Kidney tubule cell (primary cell): ENCODE measurements at places on chromosomes 4 and X.
A peak's percentile ranks its signal among the peaks of the same experiment; 100 is the strongest.

- DNase-seq = no peak
Observed at GRCh38 chr4:48634688-48635308, 144.7 kb downstream of the ZAR1 start.

- DNase-seq = no peak
Observed at GRCh38 chr4:112340023-112340422, 42.9 kb downstream of the ALPK1 start.

DNA sequence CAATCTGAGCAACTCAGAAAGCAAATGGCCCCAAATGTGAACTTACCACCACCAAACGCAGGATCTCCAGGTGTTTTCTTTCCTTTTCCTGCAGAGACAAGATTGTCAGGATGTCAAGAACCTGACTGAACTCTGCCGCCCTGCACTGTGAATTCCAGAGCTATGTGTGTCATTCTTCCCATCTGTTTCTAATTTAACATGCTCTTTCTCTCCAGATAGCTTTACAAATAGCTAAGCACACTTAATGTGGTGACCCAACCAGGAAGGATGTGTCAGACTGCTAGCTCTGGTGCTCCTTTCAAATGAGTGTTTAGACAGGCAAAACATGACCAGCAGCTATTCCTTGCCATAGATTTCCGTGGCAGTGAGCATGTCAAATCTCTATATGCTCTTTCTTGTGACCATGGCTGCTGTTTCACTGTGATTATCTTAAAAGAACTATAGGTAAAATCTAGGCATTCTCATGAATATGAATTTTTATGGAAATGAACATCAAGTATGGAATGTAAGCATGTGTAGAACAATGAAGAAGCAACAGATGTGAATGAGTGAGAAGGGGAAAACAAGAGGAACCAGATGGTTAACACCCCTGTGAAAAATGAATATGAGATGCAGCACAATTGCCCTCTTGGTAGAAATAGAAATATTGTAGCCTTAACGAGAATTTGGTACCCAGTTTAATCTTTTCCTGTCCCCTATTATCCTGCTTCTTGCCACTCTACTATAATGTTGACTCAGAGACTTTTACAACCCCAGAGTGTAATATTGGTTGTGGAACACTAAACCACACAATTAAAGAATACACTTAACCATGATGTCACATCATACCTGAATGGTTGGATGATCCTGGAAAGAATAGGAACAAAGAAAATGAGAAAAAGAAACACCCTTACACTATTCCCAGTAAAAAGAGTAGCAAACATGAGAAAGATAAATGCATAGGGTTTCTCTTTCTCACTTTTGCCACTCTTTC, 247.8 kb upstream of the DKK2 start:
- peak; percentile 96 for DNase-seq

GRCh38 chr4:187184508-187184907, 460.9 kb upstream of the FAT1 start:
- peak; percentile 9 for DNase-seq

DNA sequence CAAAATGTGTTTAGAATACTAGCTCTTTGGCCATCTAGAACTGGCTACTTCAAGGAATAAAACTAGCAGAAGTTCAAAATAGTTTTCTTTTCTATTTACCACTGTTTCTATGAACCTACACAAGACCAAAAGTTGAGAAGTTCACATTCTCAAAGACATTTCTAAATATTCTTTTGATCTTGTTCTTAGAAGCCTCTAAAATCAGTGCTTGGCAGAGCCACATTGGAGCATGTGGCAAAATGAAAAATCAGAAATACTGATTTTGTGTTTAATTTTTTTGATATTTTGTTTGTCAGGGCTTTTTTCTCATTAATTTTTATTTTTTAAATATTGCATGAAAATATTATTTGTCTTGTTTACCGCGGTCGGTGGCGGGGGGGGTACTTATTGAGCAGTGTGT, 853.8 kb upstream of the INTU start:
- DNase-seq = no peak

- no peak for DNase-seq
Observed at GRCh38 chrX:134875671-134876070, 115.1 kb upstream of the SMIM10 start.

DNA sequence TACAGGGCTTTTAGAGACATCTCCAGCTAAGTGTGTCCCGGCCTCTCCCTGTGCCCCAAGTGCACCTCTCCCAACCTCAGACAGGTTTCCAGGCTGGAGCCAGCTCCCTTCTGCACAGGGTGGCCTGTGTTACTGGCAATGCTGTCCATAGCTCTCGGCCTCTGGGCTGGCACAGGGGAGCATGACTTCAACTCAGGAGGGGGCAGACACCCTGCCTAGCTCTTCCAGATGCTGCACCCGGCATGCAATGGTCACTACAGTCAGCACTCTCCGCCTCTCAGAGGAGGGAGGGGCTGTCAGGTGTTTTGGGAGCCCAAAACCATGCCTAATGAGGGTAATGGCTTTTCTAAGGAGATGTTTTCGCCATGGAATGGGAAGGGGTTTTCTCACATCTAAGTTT, 2.4 kb upstream of the IRAK1 start:
- no peak for DNase-seq

DNA sequence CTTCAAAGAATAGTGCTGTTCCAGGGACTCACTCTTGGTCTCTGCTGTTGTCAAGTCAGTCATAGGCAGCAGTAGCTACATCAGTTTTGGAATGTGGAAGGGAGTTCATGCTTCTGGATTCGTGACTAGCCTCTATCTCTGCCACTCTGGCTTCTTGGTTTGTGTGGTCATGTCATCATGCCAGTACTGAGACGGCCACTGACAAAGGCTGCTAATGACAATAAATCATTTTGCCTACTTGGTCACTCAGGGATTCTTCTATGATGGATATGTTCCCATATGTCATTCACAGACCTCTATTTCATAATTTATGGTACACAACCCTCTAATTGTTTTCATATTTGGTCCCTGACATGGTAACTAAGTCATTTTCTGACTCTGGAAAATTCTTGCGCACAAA, 450.8 kb upstream of the BOD1L1 start:
- DNase-seq = peak; percentile 1

DNA sequence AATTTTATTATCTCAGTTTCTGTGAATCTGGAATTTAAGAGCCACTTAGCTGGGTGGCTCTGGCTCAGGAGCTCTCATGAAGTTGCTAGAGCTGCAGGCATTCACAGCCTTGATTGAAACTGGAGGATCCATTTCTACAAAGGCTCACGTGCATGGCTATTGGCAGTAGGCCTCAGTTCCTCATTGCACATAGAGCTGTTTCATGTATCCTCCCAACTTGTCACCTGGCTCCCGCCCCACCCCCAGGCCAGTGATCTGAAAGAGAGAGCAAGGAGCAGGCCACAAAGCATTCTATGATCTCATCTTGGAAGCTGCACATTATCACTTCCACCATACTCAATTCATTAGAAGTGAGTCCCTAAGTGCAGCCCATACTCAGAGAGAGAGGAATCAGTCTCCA, 18.5 kb upstream of the AP1AR start:
- DNase-seq = peak; percentile 46

GRCh38 chr4:33722254-33722653, 2522.1 kb downstream of the ARAP2 start:
- no peak for DNase-seq

- DNase-seq = peak; percentile 94
Observed at GRCh38 chr4:4533461-4534169, 8.2 kb downstream of the STX18 start.

DNA sequence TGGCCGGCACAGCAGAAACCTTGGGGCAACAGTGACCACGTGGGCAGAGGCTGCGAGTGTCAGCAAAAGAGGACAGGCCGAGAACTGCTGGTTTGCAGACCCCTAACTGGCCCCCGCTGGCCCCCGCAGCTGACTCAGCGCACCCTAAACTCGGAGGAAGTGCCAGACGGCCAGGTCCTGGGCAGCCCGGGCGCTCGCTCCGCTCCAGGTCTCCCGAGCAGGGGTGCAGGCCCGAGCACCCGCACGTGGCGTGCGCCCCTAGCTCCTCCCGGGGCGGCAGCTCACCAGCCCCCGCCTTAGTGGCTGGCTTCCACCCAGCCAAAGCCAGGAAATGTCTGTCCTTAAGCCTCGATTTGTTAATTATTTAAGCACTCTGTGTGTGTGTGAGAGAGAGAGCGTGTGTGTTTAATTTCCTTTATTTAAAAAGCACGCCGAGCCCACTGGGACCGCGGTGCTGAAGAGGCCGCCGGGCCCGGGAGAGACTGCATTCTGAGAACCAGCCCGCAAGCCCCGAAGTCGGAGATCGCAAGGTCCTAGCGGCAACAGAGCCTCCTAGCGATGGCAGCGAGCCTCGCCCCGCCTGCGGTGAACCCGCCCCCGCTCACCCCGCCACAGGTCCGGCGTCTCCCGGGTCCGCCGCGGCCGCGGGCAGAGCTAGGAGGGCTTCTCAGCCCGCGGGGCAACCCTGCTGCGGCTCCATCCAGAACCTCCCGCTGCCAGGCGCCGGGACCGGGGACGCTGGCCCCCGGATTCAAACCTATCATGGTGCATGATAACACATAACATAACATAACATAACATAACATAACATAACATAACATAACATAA, 45.9 kb upstream of the CDKN2AIP start:
- peak; percentile 75 for DNase-seq

GRCh38 chr4:17197070-17197469, 298.6 kb upstream of the LDB2 start:
- DNase-seq = no peak

DNA sequence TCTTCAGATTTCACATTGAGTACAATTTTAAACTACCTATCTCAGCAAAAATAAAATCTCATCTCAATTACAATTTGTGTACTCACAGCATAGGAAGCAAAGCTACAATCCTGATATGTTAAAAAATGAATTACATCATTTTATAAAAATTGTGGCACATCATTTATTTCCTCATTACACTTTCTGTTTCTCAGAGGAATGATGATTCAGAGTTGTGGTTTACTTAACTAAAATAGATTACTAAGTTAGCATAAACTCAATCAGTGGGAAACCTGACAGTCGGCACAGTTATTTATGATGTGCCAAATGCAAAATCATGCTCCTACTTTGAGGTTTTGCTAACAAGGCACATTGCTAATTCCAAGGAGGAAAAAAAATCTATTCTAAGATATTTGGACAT, 325.0 kb downstream of the FBXO8 start:
- DNase-seq = peak; percentile 42

DNA sequence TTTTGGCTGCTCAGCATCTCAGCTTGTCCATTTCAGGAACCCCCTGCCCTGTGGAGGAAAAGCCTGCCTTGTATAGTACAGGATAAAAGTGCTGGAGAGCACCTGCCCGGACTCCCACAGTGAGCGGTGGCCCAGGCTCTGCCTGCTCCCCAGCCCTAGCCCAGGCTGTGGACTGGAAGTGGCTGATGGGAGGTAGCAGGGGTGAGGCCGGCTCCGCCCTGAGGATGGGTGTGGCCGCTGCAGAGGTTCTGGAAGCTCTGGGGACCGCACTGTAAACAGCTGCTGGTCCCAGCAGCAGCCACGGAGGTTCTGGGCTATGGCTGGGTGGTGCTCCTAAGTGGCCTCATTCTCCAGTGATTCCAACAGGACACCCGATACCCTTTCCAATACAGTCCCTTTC, 56.6 kb upstream of the HELT start:
- no peak for DNase-seq

DNA sequence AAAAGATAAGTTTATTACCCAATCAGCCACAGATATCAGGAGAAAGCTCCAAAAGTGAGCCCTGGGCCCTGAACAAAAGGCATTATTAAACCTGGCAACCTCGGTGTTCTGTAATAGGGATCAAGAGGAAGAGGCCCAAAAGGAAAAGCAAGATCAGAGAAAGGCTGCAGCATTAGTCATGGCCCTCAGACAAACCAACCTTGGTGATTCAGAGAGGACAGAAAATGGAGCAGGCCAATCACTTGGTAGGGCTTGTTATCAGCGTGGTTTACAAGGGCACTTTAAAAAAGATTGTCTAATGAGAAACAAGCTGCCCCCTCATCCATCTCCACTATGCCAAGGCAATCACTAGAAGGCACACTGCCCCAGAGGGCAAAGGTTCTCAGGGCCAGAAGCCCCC, 75.7 kb downstream of the AGTR2 start:
- DNase-seq = peak; percentile 51

DNA sequence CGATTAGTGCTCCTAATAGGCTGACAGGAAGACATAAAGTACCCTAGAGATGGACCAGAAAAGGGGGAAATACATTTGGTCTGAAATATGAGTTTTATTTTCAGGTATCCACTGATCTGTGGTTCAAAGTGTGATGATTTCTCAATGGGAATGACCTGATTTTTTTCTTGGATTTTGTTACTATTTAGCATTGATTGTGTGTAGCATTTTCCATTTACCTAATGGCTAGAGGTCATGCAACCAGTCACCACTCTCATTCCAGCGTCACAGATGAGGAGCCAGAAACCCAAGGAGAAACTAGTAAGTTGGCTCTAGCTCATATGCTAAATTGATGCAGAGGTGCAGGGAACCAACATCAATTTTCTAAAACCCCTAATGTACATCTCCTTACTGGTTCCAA, 118.1 kb downstream of the IL1RAPL2 start:
- no peak for DNase-seq

DNA sequence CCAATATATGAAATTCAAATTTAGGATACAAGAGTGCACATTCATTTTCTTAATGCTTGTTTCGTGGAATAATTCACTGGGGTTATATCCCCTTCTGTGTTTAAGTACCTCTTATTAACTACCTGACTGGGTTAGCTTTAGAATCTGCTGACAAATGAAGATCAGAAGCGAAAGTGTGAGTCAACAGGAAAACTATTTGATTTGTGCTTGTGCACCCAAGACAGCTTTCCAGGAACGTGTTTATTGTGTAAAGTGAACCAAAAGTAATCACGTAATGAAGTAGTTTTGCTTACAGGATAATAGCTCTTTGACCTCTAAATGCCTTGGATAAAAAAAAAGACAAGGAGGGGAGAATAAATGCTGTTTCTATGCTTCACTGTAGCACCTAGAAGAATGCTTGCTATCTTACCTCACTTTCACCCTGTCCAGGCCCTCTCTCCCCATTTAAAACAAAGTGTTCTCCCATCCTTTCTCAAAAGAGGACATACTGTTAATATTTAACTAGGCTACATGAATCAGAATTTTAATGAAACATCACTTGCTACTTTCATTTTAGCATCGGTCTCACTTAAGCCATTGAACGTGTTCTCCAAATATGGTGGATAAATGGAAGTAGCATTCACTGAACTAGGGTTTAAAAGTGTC, 141.9 kb downstream of the THOC2 start:
- peak; percentile 77 for DNase-seq

DNA sequence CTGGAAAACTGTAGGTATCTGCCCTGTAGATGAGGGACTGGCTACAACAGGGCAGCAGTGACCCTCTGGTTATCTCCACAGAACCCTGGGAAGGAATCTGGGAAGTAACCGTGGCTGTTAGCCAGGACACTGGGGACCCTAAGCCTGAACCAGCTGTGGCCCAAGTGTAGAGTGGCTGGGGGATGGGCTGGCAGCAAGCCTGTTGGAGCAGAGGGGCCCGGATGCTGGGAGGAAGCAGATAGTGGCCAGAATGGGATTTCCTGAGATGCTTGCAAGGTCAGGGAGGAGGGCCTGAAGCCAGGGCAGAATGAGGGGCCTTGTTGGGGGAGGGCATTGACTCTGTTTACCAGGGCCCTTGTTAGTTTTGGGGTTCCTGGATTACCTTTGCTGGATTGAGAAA, 161.0 kb upstream of the EOLA2 start:
- DNase-seq = no peak
